ENCODE measurements at places on chromosomes 7 and 10.
A peak's percentile ranks its signal among the peaks of the same experiment; 100 is the strongest.

- DNase-seq, result no peak
Measured at GRCh38 chr7:132991615-132992587, 90.0 kb downstream of the CHCHD3 start.

- no peak for DNase-seq
Measured at GRCh38 chr10:104199567-104199966, 32.6 kb downstream of the CFAP43 start.

DNA sequence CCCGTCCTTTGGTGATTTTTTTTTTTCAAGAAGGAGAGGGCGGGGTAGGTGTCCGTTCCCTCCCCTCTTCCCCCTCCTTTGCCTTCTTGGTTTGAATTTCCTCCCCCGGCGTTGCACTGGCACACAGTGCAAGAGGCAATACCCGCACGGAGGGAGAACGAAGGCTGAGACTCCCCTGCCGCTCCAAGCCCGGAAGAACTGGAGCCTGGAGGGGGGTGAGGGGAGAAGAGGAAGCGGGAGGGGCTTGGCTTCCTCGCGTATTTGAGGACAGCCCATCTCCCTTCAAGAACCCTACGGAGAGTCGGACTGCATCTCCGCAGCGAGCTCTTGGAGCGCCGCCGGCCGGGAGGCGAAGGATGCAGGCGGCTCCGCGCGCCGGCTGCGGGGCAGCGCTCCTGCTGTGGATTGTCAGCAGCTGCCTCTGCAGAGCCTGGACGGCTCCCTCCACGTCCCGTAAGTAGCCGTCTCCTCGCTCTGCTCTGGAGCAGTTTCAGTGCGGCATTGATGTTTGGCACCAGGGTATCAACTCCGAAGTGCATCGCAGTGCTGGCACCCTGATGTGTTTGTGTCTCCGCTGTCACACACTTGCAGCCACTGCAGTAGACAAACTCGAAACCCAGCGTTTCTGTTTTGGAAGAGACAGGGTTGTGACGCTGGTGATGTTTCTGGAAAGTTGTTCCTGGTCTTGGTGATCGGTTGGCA is at the start of gene CNTNAP2:
Gene CNTNAP2 (plus strand): TSS at position 281 of the 702 bp plus-strand sequence. CDS start 76 bp downstream, at position 357.
- no peak for DNase-seq

DNA sequence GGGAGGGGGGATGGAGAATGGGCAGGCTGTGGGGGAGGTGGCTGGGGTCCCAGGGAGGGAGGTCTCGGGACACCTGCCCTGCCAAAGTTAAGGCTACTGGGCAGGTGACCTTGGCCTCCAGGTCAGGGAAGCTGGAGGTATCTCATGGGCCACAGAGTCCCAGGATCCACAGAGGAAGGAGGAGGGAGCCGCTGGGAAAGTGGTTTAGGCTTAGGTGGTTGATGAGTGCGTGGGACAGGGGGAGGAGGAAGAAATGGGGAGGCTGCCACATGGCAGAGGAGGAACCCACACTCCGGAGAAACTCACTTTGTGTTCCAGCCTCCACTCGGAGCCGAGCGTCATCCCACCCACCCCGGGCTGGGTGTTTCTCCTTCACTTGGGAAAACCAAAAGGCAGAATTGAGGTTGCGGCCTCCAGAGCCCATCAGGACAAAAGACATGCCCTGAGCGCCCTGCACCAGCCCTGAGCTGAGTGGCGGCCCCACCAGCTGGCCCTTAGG is 46.1 kb downstream of the ASB13 start:
- DNase-seq, result no peak

- no peak for DNase-seq
Measured at GRCh38 chr10:90674461-90674860, 183.4 kb downstream of the HTR7 start.

DNA sequence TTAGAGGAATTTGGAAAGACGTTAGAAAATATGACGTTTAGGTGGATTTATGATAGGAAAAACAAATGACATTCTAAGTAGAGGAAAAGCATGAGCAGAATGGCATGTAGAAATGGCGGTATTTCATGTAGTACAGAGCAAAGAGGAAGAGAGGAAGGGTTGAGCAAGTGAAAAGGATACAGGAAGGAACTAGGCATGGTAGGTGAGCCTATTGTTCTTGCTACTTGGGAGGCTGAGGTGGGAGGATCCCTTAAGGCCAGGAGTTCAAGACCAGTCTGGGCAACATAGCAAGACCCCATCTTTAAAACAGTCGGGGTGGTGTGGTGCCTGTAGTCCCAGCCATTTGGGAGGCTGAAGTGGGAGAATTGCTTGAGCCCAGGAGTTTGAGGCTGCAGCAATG is 1.2 kb downstream of the GTPBP10 start:
- DNase-seq, result no peak

- DNase-seq, result no peak
Measured at GRCh38 chr10:84294766-84295447, 33.5 kb upstream of the CCSER2 start.

DNA sequence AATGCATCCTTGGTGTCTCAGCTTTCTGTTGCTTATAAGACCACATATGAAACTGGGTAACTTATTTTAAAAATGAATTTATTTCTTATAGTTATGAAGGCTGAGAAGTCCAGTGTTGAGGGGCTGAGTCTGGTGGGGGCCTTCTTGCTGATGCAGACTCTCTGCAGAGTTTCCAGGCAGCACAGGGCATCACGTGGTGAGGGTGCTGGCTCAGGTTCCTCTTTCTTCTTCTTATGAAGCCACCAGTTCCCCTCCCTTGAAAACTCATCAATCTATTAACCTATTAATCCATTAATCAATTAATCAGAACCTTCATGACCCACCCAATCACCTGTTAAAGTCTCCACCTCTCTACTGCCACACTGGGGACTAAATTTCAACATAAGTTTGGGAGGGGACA is 595.6 kb upstream of the NRP1 start:
- DNase-seq, result no peak

DNA sequence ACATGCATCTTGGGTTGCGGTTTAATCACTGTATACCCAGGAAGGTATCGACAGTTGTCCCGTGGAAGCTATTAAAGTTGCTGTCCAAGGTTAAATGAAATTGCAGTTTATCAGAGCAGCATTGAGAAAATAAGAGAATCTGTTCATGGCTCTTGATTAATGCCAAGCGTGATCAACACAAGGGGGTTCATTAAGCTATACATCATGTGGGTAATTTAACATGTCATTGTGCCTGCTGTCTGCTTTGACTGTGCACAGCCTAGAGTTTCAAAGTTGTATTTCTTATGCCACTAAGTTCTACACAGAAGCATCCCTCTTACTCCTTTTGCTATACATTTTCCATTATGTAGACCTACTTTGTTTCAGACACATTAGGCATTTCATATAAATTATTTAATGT is 74.8 kb upstream of the SP8 start:
- no peak for DNase-seq

DNA sequence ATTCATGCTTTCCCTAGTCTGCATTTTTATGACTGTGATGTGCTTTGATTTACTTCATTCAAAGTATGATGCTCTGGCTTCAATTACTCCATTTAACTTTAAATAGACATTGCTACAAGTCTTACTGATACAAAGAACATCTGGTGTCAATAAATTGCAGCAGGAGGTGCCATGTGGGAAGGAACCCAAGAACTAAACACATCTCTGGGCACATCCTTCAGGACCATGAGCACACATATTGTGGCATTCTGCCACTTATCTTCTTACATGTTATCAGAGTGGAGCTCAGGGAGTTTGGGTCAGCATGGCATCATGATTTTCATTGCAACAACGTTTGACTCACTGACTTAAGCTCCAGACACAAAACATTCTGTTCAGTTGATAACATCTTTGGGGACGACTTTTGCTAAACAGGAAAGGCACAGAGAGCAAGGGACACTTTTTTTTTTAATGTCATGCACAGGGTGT is 227.0 kb downstream of the DKK1 start:
- DNase-seq, result peak; percentile 46

GRCh38 chr10:23197416-23197861 is 5.3 kb downstream of the PTF1A start:
- no peak for DNase-seq

- DNase-seq, result peak; percentile 61
Measured at GRCh38 chr7:18177815-18178660, 150.4 kb upstream of the PRPS1L1 start.

- no peak for DNase-seq
Measured at GRCh38 chr7:73585196-73585595, 6.8 kb upstream of the TBL2 start.

- DNase-seq, result no peak
Measured at GRCh38 chr10:78532480-78533042, 498.9 kb downstream of the RPS24 start.

GRCh38 chr10:642186-642890 is 47.1 kb downstream of the DIP2C start:
- DNase-seq, result no peak

GRCh38 chr7:47951374-47951773 is 3.1 kb upstream of the PKD1L1 start:
- DNase-seq, result no peak

GRCh38 chr10:116115036-116115641 is 157.9 kb downstream of the GFRA1 start:
- DNase-seq, result no peak

Data from A172 (cell line).